Thyroid gland (tissue), 4 donors: ENCODE measurements at places on chromosomes 12 and 14. TPM values are rescaled to one million over a fixed set of nuclear protein-coding genes. Genes with fewer than 3 reads are reported as not detected.

The KLRC4 gene
- total RNA-seq = 2.4 TPM

The CFAP73 gene
- not detected for total RNA-seq

The SETD1B gene
- total RNA-seq = 16.5 TPM

The RALGAPA1 gene
- 95.6 TPM for total RNA-seq

The MYF5 gene
- not detected for total RNA-seq

The SLC24A4 gene
- total RNA-seq = 0.11 TPM

The GOLT1B gene
- 51.2 TPM for total RNA-seq

The PPP4R4 gene
- 1.2 TPM for total RNA-seq

The MFAP5 gene
- total RNA-seq = 116 TPM

The NKX2-1 gene
- 375 TPM for total RNA-seq

The CLEC4E gene
- total RNA-seq = 4.6 TPM

The GLS2 gene
- total RNA-seq = 4.2 TPM

The PPTC7 gene
- total RNA-seq = 15.8 TPM

DNA sequence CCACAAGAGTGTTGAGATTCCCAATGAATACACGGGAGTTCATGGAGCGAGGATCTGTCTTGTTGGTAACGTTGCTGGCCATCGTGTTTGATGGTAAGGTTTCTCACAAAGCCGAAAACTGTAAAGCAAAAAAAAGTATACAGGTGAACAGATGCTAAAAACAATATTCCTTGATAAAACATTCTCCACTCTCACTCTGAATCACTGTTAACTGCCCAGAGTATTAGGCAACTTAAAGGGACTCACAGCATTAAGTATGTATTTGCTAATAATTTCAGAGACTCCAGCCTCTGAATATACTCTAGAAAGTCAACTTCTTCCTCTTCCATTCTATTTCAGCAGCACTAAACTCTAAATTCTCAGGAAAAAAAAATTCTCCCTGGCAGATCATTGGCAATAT lies 35.1 kb downstream of the HNRNPC start:
- H3K4me3 ChIP-seq = no peak overlapping the region
- H3K27ac ChIP-seq = no peak overlapping the region
- DNase-seq = no peak
- peaks cover 4% of the 10 kb centered on the region for H3K4me1 ChIP-seq
- H3K36me3 ChIP-seq = peaks cover 30% of the 10 kb centered on the region

GRCh38 chr12:101038289-101038871 lies 171.7 kb downstream of the SLC5A8 start:
- H3K27me3 ChIP-seq = no peaks in the 10 kb centered on the region
- H3K27ac ChIP-seq = no peak overlapping the region
- H3K4me3 ChIP-seq = no peak overlapping the region
- H3K36me3 ChIP-seq = no peaks in the 10 kb centered on the region
- no peak for DNase-seq
- H3K4me1 ChIP-seq = no peaks in the 10 kb centered on the region

DNA sequence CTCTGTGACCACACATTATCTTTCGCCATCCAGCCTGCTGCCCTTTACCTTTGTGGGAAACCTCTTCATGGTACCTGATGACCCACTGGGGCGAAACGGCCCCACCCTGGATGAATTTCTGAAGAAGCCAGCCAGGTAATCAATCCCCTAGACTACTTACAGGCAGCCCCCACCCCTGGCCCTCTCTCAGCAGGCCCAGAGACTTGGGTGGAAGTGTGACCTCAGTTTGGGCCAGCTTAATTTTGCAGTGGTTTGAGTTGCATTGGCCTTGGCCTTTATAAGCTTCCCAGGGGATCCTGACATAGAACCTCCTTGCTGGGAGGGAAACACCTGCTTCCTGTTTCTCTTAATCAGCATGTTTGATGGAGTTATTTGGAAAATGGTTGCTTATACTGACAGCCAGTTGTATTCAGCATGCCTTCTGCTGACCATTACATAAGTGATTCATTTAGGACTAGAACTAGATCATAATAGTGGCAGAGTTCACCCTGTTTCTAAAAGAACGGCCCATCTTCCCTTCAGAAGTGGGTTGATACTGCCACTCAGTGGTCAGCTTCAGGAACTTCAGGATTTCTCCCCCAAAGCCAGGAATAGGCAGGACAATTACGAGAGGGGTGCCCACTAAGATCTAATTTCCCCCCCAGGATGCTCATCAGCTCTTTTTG lies 6.1 kb downstream of the SDR39U1 start:
- peaks cover 48% of the 10 kb centered on the region for H3K36me3 ChIP-seq
- H3K27me3 ChIP-seq = no peaks in the 10 kb centered on the region
- H3K4me1 ChIP-seq = peaks cover 9% of the 10 kb centered on the region
- DNase-seq = peak; percentile 27
- no peak overlapping the region for H3K4me3 ChIP-seq

- H3K4me1 ChIP-seq = peaks cover 29% of the 10 kb centered on the region
- H3K27me3 ChIP-seq = peaks cover 52% of the 10 kb centered on the region
- no peak overlapping the region for H3K4me3 ChIP-seq
- DNase-seq = peak; percentile 49
Observed at GRCh38 chr14:60656686-60657455, 7.6 kb upstream of the SIX1 start.

DNA sequence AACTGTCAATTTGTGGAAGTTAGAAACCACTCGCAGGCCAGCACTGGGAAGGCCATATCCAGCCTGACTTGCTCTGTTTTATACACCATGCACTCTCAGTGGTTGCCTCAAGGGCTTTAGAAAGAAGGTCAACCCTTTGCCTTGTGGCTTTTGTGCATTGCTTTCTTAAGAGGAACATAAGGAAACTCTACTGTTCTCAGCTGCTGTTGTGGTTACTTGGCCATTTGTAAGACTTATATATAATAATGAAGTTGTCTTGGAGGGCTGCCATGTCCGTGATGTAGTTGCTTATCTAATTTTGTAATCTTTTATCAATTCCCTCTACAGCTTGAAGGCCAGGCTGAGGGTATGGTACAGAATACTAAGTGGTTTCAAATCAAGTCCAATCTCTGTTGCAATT lies 637.8 kb downstream of the DIO2 start:
- DNase-seq = no peak
- no peaks in the 10 kb centered on the region for H3K27me3 ChIP-seq
- no peak overlapping the region for H3K27ac ChIP-seq
- no peak overlapping the region for H3K4me3 ChIP-seq

GRCh38 chr14:96166461-96167223 lies 38.0 kb upstream of the BDKRB2 start:
- H3K36me3 ChIP-seq = no peaks in the 10 kb centered on the region
- no peaks in the 10 kb centered on the region for H3K4me1 ChIP-seq
- DNase-seq = no peak
- no peaks in the 10 kb centered on the region for H3K27me3 ChIP-seq

DNA sequence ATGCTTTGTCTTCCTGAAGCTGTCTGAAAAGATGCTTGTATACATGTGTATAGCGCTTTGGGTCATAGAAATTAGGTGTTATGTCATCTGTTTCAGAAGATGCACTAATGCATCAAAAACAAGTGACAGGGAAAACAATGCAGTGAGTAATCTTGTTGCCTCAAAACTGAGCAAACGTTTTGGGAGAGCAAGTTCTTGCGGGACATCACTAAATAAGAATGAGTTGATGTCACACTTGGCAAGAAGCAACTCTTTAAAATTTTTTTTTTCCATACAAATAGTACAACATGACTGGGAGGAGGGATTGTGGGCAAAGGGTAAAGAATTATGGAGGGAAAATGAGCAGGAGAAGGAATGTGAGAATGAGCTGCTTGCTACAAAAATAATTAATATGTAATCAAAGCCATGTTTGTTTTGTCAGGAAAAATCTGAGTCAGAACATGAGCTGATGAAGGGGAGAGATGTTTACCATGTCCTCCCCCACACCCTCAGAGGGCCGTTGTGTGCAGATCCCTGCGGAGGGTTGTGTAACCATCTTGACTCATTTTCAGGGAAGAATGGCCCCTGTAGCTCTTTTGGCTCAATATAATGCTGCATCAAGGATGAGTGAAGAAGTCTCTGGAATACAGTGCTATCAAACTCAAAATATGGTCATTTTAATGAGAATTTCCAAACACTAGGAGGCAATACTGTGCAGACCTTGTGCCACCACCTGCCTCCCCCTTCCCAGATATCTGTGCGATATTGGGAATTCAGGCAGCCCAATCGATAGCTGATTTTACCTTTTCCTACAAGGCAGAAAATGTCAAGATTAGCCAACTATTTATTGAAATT lies 41.4 kb downstream of the BORCS5 start:
- peak overlapping the region; percentile 37 for H3K27ac ChIP-seq
- H3K4me3 ChIP-seq = no peak overlapping the region
- no peak for DNase-seq
- H3K4me1 ChIP-seq = peaks cover 5% of the 10 kb centered on the region
- H3K27me3 ChIP-seq = no peaks in the 10 kb centered on the region

GRCh38 chr12:7609495-7609894 lies 56.2 kb downstream of the APOBEC1 start:
- H3K36me3 ChIP-seq = no peaks in the 10 kb centered on the region
- no peaks in the 10 kb centered on the region for H3K27me3 ChIP-seq
- no peak for DNase-seq
- H3K4me3 ChIP-seq = no peak overlapping the region
- H3K27ac ChIP-seq = no peak overlapping the region

DNA sequence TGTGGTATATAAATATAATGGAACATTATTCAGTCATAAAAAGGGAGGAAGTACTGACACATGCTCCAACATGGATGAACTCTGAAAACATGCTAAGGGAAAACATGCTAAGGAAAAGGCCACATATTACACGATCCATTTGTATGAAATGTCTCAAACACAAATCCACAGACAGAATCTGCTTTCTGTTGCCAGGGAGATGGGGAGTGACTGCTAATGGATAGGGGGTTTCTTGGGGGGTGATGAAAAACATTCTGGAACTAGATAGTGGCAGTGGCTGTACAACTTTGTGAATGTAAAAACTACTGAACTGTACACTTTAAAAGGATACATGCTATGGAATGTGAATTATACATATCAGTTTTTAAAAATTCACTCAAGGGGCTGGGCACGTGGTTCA lies 6.6 kb downstream of the PPTC7 start:
- H3K36me3 ChIP-seq = no peaks in the 10 kb centered on the region
- H3K4me1 ChIP-seq = peaks cover 24% of the 10 kb centered on the region
- H3K4me3 ChIP-seq = no peak overlapping the region
- H3K27ac ChIP-seq = no peak overlapping the region
- no peak for DNase-seq

- no peak overlapping the region for H3K4me3 ChIP-seq
- DNase-seq = no peak
- no peaks in the 10 kb centered on the region for H3K36me3 ChIP-seq
- H3K27me3 ChIP-seq = no peaks in the 10 kb centered on the region
Observed at GRCh38 chr12:110804406-110804805, 42.4 kb upstream of the CCDC63 start.

DNA sequence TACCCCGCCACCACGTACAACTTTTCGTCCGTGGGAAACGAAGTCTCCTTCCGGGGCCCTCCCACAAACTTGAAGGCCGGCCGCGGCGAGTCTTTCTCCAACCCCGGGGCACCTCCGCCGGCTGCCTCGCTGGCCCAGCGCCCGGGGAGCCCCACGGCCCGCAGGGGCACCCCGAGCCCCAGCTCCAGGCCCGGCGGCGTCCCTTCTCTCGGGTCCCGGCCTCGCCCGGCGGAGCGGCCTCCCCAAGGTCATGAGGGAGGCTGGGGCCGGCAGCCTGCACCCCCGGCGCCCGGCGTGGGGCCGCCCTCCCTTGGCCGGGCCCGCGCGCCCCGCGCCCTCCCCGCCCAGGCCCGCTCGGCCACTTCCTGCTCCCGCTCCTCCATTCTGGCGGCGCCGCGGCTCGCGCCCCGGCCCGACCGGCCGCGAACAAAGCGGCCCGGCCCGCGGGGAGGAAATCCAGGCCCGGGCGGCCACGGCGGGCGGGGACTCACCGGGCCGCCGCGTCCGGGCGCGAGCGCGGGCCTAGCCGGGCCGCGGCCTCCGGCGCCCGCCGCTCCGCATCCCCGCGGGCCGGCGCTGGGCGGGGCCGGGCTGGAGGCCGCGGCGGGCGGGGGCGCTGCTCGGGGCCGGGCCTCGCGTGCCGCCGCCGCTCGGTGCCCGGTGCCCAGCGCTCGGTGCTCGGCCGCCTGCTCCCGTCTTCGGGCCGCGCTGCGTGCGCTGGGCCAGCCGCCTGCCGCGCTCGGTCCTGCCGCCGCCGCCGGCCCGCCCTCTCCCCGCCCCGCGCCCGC lies at the start of gene AKT1:
Gene AKT1 (minus strand): TSS at position 756 of the 788 bp plus-strand sequence. CDS start 3,105 bp downstream, outside the sequence.
- peak within 1 kb of the TSS; percentile 78 for H3K27ac ChIP-seq
- peaks cover 59% of the 10 kb centered on the region for H3K4me1 ChIP-seq
- DNase-seq = no peak
- H3K27me3 ChIP-seq = no peaks in the 10 kb centered on the region
- no peaks in the 10 kb centered on the region for H3K36me3 ChIP-seq

DNA sequence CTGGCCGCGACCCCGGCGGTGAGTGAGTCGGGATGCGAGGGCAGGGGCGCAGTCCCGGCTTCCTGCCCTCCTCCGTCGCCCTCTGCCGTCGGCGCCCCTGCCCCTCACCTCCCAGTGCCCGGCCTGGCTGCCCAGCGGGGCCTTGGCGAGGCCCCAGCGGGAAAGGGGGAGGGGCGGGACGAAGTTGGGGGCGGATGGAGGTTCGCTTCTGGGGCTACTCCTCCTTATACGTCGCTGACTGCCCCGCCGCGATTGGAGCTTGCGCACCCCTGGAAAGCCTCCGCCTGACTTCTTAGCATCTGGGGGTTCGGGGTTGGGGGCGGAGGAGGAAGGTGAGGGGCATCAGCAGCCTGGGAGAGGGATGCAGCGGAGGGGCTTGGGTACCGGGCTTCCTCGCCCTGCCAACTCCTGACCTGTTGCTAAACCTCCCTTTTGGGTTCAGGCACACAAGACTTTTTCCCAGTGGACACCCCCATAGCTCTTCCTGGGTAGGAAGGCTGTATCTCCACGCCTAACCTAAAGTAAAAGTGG lies 406 bp downstream of the TMEM263 start:
- no peaks in the 10 kb centered on the region for H3K36me3 ChIP-seq
- no peaks in the 10 kb centered on the region for H3K27me3 ChIP-seq
- peak overlapping the region; percentile 81 for H3K27ac ChIP-seq
- H3K4me3 ChIP-seq = peak overlapping the region; percentile 99

- no peaks in the 10 kb centered on the region for H3K36me3 ChIP-seq
- no peaks in the 10 kb centered on the region for H3K27me3 ChIP-seq
- H3K4me1 ChIP-seq = no peaks in the 10 kb centered on the region
- H3K4me3 ChIP-seq = no peak overlapping the region
Observed at GRCh38 chr14:91444335-91445020, 26.9 kb upstream of the CCDC88C start.

GRCh38 chr12:66103016-66103913 lies 27.3 kb downstream of the LLPH start:
- DNase-seq = no peak
- no peaks in the 10 kb centered on the region for H3K4me1 ChIP-seq
- no peaks in the 10 kb centered on the region for H3K27me3 ChIP-seq
- H3K4me3 ChIP-seq = no peak overlapping the region

- no peak overlapping the region for H3K4me3 ChIP-seq
- no peaks in the 10 kb centered on the region for H3K4me1 ChIP-seq
- no peak overlapping the region for H3K27ac ChIP-seq
- no peaks in the 10 kb centered on the region for H3K27me3 ChIP-seq
Observed at GRCh38 chr12:29398495-29398894, 17.5 kb upstream of the ERGIC2 start.
